ENCODE measurements at places on chromosomes 1 and 21.

GRCh38 chr1:205127646-205128045 is 5.9 kb upstream of the RBBP5 start:
- no peak for DNase-seq

GRCh38 chr1:94110946-94111740 is 9.8 kb downstream of the ABCA4 start:
- no peak for DNase-seq

GRCh38 chr21:45538381-45539045 is 3.7 kb downstream of the SLC19A1 start:
- no peak for DNase-seq

DNA sequence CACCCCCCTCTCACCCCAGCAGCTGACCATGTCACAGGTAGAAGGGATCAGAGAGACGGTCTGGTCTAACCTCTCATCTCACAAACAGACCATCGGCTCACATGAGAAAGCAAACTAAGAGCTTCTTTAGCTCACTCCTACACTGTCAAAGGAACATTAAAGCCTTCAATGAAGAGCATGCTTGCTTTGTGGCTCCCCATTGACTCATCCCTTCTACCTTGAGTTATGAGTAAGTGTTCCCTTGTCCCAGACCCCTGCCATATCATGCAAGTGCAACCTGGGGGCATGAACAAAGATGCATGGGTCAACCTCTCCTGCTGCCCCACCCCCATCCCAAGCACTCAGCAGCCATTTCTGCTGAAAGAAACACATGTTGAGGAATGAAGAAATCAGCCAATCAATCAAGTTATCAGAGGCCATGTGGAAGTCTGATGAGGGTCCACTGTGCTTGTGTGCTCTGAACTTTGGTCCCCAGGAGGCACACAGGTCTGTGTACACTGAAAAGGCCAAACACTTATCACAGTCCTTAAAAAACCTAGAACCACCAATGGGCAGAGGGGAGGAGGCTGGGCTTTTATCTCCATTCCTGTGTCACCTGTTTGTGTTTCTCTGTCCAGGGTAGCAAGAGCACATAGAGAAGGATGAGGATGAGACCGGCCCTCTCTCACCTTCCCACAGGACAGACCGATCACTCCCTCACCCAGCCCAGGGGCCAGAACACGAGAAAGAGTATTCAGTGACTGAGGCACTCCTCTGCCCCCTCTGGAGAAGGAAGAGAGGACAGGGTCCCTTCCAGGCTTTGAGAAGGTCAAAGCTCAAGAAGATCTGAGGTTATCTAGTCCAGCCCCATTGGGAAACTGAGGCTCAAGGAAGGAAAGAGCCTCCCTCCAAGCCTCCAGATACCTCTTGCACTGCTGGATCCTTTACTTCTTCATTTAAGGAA is 9.5 kb downstream of the ETNK2 start:
- DNase-seq: no peak

DNA sequence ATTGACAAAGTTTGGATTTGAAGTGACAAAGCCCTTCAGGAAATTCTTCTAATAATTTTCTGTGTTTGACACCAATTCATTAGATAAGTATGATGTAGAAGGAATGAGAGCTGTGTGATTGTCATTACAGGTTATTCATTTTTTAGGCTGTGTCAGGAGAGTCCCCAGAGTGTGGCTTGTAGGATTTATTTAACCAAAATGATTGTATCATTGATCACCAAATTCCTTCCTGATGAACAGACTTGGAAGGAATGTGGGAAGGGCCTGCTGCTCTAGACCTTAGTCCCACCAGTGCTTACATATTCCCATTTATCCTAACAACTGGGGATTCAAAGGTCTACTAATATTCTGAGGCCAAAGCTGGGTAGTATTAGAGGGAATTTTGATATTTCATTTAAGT is 383.3 kb upstream of the KAZN start:
- DNase-seq: no peak

DNA sequence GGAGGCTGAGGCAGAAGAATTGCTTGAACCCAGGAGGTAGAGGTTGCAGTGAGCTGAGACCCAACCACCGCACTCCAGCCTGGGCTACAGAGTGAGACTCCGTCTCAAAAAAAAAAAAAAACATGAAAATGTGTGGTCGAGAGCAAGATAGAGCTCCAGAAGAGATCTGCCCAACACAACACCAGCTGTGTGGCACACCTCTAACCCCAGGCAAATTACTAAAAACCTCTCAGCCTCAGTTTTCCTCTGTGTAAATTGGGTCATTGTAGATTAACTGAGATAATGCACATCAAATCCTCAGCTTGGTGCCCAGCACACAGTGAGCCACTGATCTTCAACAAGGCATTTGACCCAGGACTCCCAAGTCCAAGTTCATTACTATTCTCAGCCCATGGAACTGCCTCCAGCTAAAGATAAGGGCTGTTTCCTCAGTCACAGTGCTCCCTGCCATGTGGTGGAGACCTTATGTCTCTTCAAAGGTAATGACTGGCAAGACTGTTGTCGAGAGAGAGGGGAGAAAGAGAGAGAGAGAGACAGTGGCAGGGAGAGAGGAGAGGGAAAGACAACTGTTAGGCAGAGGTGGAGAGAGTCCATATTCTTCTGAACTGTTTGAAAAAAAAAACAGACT is 58.1 kb downstream of the PTP4A2 start:
- DNase-seq: no peak

DNA sequence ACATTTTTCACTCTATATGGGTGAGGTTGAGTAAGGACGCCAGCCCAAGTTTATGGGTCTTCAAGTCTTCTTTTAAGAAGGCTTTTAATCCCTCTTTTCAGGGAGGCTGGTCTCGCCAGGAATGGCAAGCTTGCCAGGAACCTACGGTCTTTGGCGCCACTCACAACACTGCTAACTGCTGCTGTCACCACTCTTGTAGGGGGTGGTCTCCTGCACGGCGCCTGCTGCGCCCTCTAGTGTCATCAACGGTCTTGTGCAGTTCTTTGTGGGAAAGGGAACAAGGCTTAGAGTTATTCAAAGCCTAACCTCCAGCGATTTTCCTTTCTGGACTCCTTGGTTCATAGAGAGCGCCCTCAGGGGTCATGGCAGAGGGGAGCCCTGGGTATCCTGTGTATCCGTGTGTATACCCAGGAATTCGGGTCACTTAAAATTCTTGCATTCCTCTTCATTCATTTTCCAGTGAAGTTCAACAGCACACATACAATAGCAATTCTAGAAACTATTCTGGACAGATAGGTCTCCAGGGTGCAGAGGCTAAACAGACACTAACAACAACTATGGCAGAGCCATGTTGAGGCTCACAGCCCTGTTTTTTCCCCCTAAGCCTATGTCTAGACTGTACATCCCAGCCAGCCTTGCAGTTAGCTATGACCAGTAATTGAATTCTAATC is 392.8 kb upstream of the CAMK1G start:
- peak; percentile 42 for DNase-seq

- DNase-seq: no peak
Measured at GRCh38 chr1:30930631-30931173, 22.1 kb upstream of the SDC3 start.

DNA sequence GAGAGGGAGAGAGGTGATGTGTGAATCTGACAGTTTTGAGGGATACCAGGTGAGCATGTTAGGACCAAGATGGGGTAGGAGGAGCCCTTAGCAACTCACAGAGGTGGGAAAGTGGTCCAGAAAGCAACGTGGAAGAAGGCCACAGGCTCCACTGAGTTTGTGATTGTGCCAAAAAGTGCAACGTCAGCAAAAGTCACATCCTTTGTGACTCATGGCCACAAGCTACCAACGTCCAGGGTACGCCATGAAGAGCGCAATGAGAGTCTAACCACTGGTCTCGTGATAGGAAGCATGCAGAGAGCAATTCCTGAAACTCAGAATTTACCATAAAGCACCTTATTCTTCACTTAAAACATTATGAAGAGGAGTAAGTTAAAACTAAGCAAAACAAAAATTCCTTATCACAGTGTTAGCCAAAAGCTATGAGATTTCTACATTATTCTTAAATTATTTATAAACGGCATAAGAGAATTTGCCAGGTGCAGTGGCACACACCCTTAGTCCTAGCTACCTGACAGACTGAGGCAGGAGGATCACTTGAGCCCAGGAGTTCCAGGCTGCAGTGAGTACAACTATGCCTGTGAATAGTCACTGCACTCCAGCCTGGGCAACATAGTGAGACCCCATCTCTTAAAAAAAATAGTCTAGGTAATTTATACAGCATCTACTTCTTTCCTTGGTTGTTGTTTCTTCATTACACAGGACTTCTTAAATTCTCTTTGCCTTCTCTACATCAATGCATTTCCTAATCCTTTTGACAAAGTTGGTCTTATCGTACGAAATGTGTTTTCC is 55.2 kb downstream of the COLGALT2 start:
- DNase-seq: no peak

GRCh38 chr1:200038981-200039848 is 11.7 kb downstream of the NR5A2 start:
- DNase-seq: peak; percentile 37

DNA sequence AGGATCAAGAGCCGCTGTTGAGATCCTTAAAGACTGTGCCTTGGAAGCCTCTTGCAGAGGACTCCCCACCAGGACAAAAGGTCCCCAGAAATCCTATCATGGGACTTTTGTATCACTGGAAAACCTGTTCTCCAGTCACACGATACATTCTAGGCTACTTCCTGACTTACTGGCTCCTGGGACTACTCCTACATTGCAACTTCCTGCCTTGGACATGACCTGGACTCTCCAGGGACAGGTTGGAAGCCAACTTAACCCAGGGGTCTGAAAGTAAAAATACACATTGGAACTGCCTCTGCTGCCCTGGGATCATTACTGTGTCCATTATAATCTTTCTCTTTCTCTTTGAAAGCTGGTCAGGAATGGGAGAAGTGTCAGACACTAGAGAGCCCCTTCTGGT is 9.9 kb downstream of the PIGV start:
- no peak for DNase-seq

- no peak for DNase-seq
Measured at GRCh38 chr21:25818121-25818520, 83.3 kb downstream of the GABPA start.
